ENCODE measurements at places on chromosomes 13 and 19.

- no peak for DNase-seq
Measured at GRCh38 chr19:12237143-12237839, 57.4 kb downstream of the ZNF44 start.

GRCh38 chr13:88456151-88456550 lies 785.0 kb downstream of the SLITRK5 start:
- DNase-seq, result no peak

DNA sequence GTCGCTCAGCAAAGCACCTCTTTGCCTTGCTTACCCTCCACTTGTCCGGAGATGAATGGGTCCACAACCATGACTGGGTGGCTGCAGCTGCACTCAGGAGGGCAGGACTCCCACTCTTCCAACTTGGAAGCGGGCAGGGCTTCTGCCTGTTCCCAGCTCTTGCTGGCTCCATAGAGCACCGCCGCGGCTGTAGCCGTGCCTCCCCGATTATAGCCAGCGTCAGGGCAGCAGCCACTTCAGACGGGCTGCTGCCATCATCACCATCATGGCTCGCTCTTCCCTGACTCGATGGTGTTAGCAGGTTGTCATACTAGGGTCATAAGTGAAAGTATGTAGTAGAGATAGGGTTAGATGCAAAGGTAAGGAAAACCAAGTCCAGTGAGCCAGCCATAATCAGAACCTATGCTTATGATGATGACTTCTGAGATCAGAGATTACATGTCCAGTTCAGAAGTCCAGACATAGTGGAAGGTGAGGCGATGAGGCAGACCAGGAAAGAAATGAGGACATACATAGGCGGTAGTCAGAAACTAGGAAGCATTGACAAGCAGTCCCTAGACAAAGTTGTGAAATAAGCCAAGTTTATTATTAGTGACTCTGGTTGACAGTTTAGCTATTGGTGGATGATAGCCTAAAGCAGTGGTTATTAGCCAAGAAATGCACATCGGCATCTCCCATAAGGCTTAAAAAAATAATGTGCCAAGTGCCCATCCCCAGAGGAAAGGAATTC lies 4.4 kb upstream of the INTS6 start:
- no peak for DNase-seq

GRCh38 chr19:33191501-33191900 lies 2.6 kb upstream of the LRP3 start:
- no peak for DNase-seq

DNA sequence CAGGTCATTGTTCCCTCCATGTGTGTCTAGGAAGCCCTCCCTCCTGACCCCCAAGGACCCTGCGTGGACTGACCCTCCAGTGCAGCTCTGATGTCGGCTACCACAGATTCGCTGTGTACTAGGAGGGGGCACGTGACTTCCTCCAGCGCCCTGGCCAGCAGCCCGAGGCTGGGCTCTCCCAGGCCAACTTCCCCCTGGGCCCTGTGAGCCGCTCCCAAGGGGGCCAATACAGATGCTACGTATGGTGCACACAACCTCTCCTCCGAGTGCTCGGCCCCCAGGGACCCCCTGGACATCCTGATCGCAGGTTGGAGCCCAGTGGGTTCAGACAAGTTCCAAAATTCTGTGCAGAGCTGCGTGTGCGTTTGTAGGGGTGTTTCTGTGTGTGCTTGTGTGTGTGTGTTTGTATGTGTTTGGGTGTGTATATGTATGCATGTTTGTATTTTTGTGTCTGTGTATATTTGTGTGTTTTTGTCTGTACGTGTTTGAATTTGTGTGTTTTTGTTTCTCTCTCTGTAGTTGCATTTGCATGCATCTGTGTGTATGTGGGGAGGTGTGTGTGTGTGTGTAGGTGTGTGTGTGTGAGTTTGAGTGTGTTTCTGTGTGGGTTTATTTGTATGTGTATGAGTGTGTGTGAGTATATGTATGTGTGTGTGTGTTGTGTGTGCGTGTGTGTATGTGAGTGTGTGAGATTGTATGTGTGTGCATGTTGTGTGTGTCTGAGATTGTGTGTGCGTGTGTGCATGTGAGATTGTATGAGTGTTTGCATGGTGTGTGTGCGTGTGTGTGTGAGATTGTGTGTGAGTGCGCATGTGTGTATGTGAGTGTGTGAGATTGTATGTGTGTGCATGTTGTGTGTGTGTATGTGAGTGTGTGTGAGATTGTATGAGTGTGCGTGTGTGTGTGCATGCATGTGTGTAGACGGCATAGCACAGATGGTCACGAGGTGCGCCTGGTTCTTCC lies 21.4 kb upstream of the LILRA2 start:
- no peak for DNase-seq

Data from fibroblast of skin of right quadriceps (primary cell).